ENCODE measurements at places on chromosomes 2 and 18. TPM values are rescaled to one million over a fixed set of nuclear protein-coding genes. Genes with fewer than 3 reads are reported as not detected.

Gene TRIB2
- 18.4 TPM for total RNA-seq

Gene KIAA1328
- 5.1 TPM for total RNA-seq

Gene ACVR1C
- 0.50 TPM for total RNA-seq

Gene MITD1
- total RNA-seq, result 19.4 TPM

Gene DPP10
- not detected for total RNA-seq

Gene ADAM23
- total RNA-seq, result 10.6 TPM

Gene ZNF385B
- not detected for total RNA-seq

Gene LYG2
- not detected for total RNA-seq

Gene NEU2
- total RNA-seq, result not detected

Gene NFATC1
- total RNA-seq, result 1.9 TPM

Gene FAM161A
- total RNA-seq, result 1.3 TPM

Gene GALR1
- total RNA-seq, result not detected

Gene ALMS1
- 17.0 TPM for total RNA-seq

Gene DPYSL5
- total RNA-seq, result not detected

Gene RASGRP3
- total RNA-seq, result 1.3 TPM

Gene SERPINB12
- total RNA-seq, result not detected

Gene ARHGAP25
- 0.66 TPM for total RNA-seq

Gene GULP1
- 56.6 TPM for total RNA-seq

Gene RMC1
- total RNA-seq, result 30.1 TPM

Gene LHCGR
- total RNA-seq, result not detected

Gene METTL4
- 11.1 TPM for total RNA-seq

Gene KIF5C
- 0.58 TPM for total RNA-seq

Gene STPG4
- 0.17 TPM for total RNA-seq

Gene KHK
- 0.50 TPM for total RNA-seq

Gene SPC25
- not detected for total RNA-seq

Gene FEV
- total RNA-seq, result under 0.01 TPM

Gene TCF4
- total RNA-seq, result 110 TPM

Gene MYCN
- not detected for total RNA-seq

Gene PLA2R1
- total RNA-seq, result 14.1 TPM

Gene HOXD9
- 0.17 TPM for total RNA-seq

Gene VAMP8
- total RNA-seq, result 2.8 TPM

Gene PRSS56
- total RNA-seq, result not detected

Gene NPPC
- total RNA-seq, result not detected

Gene CSRNP3
- 3.0 TPM for total RNA-seq

Gene CYS1
- total RNA-seq, result 7.3 TPM

Gene NAT8
- not detected for total RNA-seq

Measured in smooth muscle cell of trachea (primary cell).